ENCODE measurements at places on chromosomes 3 and 15.

GRCh38 chr3:183224180-183224970 lies 28.7 kb upstream of the B3GNT5 start:
- no peak for DNase-seq

- no peak for DNase-seq
Measured at GRCh38 chr3:106482451-106482850, 613.6 kb upstream of the CBLB start.

DNA sequence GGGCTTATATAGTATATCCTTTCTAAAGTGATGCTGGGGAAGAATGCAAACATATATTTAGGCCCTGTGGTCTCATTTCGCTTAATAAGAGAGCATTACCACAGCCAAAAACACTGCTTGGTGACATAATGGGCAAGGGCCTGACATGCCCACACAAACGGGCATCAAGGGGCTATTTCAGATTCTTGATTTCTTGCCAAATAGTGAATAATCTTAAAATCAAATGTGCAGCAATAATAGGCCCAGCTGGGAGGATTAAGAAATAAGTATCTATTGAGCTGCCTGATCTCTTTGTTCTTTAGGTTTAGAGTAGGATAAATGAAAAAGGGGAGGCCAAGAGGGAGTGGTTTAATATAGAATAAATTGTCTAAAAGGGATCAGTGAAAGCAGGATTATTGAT lies 241.0 kb upstream of the GBE1 start:
- DNase-seq = no peak

GRCh38 chr3:150074697-150075416 lies 104.2 kb upstream of the PFN2 start:
- DNase-seq = no peak

- DNase-seq = no peak
Measured at GRCh38 chr15:46786590-46787285, 930.6 kb upstream of the SEMA6D start.

DNA sequence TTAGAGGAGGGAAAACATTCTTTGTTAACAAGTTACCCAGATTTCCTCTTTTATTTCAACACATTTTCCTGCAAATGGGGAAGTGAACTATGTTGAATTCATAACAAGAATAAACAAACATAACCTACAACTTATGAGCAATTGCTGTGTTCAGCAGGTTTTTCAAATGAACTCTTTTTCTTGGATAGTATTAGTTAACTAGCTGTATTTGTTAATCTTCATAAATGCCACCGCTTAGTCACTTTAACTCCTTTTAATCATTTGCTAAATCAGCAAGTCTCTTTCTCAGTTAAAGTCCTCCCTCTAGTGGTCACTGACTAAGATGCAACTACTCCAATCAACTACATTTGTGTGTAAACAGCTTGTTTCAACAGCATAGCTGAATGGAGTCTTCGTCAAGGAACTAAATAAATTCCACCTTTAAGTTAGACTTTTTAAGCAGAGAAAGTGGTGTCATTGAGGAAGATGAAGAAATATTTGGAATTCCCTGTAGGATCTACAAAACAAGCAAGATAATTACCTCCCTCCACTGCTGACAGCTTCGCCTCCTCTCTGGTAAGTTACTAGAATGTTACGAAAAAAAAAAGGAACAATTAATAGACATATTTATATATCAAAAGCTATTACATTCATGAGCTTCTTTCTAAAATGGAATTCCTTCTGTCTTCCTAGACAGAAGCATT lies 1122.0 kb downstream of the ROBO1 start:
- peak; percentile 66 for DNase-seq

Measured in SHP77 (cell line).